ENCODE measurements at places on chromosomes 1 and 21.

GRCh38 chr1:61818992-61819391 lies 76.7 kb downstream of the PATJ start:
- DNase-seq: no peak

DNA sequence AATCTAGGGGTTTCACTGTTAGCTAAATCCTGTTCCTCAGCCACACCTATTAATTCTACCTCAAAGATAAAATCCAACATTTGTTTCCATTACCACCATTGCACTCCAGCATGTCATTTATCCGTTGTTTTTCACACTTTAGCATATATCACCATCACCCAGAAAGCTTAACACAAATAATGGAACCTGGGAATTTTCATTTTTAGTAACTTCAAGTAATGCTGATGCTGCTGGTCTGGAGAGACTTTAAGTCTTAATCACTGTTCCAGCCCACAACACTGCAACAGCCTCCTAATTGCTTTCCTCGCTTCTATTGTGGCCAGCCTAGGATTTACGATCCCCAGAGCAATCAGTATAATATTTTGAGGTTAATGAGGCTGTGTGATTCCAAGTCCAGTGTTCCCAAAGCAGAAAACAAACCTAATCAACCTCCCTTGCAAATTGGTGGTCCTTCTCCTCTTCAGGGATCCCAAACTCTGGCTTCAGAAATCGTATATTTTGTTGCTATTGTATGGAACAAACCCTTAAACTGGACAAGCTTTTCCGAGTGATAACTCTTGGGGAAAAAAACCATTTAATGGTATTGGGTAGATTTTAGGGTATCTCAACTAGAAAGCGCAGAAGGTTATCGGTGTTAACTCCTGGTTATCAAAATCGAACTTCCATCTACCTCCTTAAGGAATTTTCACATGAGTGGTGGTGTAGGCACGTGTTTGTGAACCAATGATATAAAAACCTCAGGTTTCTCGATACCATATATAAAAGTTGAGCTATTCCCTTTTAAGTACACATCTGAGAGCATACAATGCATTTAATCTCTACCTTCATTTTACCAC lies 50.0 kb upstream of the BOLA1 start:
- no peak for DNase-seq

DNA sequence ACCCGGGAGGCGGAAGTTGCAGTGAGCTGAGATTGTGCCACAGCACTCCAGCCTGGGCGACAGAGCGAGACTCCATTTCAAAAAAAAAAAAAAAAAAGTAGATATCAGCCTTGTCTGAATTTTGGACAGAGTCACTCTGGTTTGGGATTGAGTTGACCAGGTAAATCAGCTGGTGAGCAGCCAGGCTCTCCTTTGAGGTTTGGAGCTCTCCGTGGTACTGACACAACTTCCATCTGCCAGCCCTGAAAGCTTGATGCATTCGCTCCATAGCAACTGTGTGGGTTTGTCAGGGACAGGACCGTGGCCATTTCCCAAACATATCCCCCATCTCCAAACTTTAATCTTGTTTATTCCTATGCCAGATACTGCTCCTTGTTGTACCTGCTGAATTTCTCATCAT lies 155.2 kb downstream of the DMRTA2 start:
- no peak for DNase-seq

DNA sequence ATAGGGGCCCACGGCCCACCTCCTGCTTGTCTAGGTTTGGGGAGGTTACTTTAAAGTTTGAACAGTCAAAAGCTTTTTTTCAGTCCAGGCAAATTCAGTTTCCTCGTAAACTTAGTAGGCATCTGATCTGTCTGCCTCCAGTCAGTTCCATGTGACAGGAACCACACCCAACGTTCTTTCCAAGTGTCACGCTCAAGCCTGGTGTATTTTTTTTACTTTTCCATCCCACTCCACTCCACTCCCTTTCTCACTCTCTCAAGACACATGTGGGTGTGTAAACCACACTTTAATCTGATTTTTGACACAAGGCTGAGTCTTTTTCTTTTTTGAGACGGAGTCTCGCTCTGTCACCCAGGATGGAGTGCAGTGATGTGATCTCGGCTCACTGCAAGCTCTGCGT lies 60.3 kb upstream of the GPR153 start:
- no peak for DNase-seq

- no peak for DNase-seq
These were observed 2018.4 kb downstream of the NCAM2 start for GRCh38 chr21:23016617-23017016.

DNA sequence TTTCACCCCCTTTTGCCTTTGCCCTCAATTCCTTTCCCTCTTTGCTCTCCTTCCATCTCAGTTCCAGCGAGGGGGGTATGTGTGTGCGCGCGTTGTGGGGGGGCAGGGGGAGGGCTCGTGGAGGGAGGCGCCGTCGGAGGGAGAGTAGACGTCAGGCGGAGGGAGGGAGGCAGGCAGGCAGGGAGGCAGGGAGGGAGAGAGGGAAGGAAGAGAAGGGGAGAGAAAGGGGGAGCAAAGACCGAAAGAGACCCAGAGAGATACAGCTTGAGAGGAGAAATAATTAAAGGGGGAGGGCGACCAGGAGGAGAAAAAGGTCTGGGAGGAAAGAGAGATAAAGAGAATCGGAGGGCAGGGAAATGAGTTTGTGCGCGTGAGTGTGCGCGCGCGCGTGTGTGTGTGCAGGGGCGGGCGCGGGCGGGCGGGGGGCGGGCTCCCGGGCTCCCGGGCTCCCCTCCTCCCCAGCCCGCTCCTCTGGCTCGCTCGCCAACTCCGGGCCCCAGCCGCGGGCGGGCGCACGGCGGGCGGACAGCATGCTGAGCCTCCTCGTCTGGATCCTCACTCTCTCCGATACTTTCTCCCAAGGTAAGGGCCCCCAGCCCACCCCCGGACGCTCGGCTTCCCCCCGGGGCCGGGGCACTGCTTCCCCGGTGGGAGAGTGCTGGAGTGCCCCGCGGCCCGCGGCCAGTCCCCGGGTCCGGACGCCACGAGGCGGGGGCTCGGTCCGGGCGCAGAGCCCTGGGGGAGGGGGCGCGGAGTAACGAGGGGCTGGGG lies at the start of gene KIRREL1:
KIRREL1 (plus strand) TSS at position 499 of the 771 bp plus-strand sequence; CDS start at position 531, 32 bp downstream.
- DNase-seq: no peak

GRCh38 chr1:64135462-64136223 lies 67.8 kb upstream of the UBE2U start:
- no peak for DNase-seq

GRCh38 chr1:206794294-206794908 lies 22.1 kb upstream of the IL10 start:
- no peak for DNase-seq

Data from esophagus squamous epithelium (tissue), 5 donors.